Activated T-helper 1 cell treated with Interleukin-2 at 50 U/mL for 16 hours (primary cell): ENCODE measurements at places on chromosomes 7 and 10.

DNA sequence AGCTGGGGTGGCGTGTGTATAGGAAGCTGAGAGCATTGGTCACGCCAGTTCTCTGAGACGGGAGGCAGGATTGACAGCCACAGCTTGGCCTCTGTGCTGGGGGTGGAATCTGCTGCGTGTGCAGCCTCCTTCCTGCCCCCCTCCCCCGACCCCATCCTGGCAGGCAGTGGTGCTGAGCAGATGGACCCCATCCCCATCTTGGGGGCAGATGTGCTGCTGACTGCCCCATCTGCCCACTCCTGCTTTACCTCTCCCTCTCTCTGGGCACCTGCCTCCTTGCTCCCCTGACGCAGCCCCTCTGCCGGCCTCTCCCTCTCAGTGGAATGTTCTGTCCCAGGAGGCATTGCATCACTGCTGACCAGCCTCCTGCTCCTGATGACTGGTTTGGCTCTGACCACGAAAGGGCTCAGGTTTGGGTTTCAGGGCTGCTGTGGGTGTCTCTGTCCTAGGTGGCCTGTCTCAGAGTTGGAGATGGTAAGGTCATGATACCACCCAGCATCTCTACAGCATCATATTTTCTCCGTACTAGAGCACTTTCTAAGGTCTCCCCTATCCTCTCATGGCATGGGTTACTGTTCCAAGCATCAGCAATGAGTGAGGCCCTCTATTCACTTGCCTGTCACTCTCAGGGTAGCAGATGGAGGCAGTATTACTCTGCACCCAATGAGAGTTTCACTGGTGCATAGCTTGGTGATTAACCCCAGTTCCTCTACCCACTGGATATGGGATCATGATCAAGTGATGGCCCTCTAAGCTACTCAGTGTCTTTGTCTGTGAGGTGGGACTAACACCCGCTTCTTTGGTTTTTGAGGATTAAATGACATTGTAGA is 81.9 kb downstream of the RBM20 start:
- DNase-seq: no peak

DNA sequence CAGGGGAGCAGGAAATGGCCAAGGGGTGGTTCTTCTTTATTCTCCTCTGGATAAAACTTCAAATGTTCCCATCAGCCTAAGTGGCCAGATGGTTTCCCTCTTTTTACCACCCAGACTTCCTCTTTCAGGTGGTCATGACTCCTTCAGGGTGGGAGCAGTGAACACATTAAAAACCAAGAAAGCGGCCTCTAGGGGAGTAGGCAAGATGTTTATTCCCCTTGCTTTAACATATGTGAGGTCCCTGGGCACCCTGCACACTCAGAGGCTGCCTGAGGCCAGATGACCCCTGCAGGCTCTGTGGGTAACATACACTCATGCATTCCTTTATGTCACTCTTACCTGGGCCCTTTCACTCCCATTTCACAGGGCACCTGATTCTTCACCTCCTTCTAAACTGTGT is 357.4 kb downstream of the ABCA13 start:
- no peak for DNase-seq

GRCh38 chr7:146698995-146699610 is 582.5 kb downstream of the CNTNAP2 start:
- no peak for DNase-seq

GRCh38 chr10:12969951-12970350 is 31.6 kb downstream of the CCDC3 start:
- no peak for DNase-seq

GRCh38 chr7:140060788-140061606 is 1.8 kb downstream of the PARP12 start:
- DNase-seq: no peak

DNA sequence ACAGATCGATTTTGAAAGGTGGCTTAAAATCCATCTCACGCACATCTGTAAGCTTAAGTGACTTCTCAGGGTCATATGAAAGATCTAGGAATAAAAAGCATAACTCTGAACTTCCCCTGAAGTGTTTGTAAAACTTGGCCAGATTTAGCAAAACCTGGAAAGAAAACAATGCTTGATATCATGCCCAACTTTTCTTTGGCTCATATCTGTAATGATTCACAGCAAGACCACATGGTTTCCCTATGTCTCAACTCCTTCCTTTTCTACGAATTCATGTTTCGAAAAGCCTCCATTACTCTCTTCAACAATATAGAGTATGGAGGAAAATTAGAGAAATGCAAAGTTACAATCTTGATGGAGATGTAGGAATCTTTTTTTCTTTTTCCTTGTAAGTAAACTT is 20.1 kb upstream of the CABCOCO1 start:
- no peak for DNase-seq

- no peak for DNase-seq
Measured at GRCh38 chr10:126247446-126247975, 140.8 kb downstream of the ADAM12 start.

DNA sequence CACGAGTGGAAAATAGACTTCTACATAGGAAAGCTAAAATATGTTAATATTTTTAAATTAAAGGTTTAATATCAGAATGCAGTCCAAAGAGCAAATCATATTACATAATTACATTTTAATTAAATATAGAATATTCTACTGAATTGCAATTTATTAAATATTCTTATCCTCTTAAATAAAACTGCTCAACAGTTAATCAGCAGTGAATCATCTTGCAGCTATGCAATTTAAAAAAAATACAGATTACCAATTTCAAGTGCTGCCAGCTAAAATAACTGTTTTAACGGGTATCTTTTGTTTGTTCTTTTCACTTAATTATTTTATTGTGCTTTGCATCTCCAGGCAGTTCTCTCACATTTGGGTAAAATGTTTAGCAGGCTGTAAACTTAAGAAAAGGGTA is 82.2 kb downstream of the ZNRF2 start:
- DNase-seq: no peak

DNA sequence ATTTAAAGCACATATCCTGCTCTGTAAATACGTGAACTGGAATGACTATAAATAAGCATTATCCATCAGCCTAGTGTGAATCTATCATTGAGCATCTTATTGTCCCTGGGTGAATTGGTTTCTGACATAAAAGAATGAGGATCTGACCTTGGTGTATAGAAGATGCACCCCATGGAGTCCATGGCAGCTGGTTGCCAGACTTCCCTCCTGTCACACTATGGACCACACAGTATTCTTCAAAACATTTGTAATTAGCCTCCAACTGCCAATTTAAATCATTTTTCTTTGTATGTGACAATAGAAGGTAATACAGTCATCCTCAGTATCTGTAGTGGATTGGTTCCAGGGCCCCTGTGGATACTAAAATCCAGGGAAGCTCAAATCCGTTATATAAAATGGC is 238.1 kb upstream of the ZWINT start:
- DNase-seq: no peak

DNA sequence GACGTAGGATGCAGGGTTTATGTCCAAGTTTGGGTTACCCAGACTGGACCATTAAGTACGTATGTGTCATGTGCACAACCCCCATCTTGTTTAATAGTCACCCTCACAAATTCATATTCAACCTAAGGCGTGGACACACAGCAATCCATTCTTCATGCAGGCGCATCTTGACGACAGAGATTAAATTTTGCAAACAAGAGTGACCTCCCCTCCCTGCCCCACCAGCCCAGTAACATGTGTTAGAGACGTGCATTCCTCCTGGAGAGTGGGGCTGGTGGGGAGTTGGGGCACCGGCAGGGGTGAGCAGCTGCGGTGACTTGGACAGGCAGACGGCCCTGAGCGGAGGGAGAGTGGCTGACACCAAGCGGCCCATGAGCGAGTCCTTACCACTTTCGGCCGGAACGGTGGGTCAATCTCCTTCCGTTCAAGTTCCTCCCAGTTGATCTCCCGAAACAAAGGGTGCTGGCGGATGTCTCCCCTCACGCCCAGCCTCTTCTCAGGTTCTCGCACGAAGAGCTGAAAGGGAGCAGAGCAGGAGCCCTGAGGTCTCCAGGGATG is 149.6 kb downstream of the PRKCQ start:
- DNase-seq: no peak

DNA sequence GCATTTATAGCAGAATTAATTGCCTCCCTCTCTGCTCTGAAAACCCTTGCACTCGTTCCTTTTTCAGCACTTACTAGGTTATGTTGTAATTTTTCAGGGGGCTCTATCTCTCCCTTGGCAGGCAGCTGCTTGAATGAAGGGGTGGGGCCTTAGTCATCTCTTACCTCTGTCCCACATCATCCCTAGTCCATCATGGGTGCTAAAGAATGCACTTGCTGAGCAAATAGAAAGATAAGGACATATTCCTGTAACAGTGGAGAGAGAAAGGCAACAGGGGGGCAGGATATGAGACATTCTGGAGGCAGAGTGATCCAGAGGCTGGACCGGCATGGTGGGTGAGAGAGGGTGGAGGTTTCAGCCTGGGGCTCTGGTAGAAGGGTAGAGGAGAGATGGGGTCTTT is 60.0 kb downstream of the MINDY4 start:
- DNase-seq: no peak

GRCh38 chr7:51949726-51950644 is 633.4 kb upstream of the COBL start:
- DNase-seq: no peak

GRCh38 chr7:106122713-106123112 is 10.6 kb upstream of the SYPL1 start:
- no peak for DNase-seq

GRCh38 chr10:101817337-101818118 is 716 bp downstream of the OGA start:
- peak; percentile 13 for DNase-seq

DNA sequence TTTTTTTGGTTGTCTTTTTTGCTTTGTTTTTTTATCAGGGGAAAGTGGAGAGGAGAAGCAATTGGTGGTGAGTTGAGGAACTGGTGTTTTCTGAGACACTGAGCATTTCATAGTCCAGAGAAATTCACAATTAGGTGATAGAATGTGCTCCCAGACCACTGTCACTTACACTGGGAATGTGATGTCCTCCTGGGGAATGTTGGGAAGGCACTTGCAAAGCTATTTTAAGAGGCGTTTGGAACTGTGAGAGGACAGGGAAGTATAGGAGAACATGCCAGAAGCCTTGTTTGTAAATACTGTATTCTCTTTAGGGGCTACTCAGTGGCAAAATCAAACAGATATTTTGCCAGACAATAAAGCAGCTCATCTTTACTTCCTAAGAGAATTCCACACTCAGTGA is 16.0 kb downstream of the CHRM2 start:
- no peak for DNase-seq

DNA sequence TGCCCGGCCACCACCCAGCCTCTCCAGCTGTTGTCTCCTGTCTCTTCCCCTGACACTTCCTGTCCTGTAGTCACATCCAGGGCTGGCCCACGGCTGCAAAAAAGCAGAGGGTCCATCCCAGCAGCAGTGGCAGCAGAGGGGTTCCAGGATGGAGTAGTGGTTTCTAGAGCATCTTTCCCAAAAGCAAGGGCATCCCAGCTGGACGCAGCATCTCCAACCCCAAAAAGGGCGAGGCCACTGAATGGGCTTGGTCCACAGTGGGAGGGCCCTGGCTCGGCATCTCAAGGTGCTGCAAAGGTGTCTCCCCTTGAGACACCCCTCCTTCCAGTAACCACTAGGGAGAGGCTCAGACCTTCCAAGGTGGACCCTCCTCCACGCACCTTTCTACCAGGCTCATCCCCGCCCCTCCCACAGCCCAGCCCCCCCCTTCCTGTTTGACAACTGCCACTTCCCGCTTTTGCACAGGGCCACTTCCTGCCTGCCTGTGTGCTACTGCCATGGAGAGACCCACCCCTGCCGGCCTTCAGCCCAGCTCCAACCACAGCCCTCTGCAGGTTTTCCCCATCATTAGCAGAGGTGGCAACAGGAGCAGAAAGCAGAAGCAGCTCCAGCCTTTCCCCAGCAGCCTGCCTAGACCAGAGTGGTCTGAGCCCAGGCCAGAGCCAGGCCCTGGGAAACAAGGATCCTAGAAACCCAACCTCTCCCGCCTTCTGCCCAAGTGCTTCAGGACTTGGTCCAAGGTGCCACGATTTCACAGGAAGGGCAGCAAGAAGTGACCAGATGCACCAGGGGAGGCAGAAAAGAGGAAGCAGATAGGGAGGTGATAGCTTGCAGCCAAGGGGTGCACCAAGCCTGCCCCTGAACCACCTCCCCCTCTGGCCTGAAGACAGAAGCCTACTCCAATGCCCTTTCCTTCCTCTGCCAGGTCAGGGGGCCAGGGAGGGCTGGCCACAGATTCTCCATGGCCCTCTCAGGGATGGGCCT is 8.6 kb downstream of the CAMK2G start:
- DNase-seq: peak; percentile 44

DNA sequence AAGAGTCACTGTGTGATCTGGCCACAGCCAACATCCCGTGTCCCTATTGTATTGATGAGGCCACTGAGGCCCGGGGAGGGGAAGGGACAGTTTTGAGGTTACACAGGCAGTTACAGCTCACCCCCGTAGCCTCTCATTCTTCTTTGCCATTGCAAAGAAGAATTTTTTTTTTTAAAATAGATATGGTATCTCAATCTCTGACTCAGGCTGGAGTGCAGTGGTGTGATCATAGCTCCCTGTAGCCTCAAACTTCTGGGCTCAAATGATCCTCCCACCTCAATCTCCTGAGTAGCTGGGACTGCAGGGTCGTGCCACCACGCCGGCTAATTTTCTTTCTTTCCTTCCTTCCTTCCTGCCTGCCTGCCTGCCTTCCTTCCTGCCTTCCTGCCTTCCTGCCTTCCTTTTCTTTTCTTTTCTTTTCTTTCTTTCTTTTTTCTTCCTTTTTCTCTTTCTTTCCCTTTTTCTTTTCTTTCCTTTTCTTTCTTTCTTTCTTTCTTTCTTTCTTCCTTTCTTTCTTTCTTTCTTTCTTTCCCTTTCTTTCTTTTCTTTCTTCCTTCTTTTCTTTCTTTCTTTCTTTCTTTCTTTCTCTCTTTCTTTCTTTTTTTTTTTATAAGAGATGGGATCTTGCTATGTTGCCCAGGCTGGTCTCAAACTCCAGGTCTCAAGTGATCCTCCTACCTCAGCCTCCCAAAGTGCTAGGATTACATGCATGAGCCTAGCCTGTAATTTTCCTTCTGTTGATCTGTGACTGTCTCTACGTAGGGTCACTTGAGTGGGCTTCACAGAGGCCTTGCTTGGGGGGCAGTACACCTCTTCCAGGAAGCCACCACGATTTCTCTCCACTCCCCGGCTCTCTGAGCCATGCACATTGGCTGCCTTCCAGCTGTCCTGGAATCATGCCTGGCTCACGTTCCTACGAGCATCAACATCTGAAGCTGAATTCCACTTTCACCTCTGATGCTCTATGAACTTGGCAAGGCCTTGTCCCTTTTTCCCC is 31.3 kb downstream of the TMEM270 start:
- no peak for DNase-seq
